ENCODE measurements at places on chromosomes 2 and 18.

GRCh38 chr2:176493909-176494308 lies 224.7 kb downstream of the MTX2 start:
- DNase-seq, result no peak

DNA sequence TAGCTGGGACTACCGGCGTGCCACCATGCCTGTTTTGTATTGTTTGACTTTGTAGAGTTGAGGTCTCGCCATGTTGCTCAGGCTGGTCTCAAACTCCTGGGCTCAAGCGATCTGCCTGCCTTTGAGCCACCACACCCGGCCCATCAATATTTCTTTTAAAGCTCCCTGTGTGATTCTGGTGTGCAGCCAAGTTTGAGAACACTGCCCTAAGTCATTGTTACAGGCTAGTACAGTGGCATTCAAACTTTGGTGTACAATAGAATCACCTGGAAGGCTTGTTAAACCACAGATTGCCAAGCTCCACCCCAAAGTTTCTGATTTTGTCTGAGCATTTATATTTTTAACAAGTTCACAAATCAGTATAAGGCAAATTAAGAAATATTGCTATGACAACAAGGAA lies 99.9 kb downstream of the RBBP8 start:
- DNase-seq, result no peak

DNA sequence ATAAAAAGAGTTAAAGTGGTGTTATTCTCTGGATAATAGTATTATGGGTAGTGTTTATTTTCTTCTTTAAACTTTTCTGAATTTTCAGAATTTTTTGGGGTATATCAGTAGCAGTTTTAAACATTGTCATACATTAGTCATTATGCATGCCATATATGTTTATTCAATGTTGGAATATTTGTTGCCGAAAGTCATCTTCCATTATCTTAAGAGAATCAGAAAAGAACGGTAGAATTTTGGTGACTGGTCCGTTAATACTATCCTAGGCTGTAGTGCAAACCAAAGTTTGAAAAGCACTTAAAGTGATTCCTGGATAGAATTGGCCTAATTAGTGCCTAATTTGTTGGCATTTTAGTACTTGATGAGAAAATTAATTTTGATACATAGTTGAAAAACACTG lies 244.1 kb downstream of the PHLPP1 start:
- no peak for DNase-seq

DNA sequence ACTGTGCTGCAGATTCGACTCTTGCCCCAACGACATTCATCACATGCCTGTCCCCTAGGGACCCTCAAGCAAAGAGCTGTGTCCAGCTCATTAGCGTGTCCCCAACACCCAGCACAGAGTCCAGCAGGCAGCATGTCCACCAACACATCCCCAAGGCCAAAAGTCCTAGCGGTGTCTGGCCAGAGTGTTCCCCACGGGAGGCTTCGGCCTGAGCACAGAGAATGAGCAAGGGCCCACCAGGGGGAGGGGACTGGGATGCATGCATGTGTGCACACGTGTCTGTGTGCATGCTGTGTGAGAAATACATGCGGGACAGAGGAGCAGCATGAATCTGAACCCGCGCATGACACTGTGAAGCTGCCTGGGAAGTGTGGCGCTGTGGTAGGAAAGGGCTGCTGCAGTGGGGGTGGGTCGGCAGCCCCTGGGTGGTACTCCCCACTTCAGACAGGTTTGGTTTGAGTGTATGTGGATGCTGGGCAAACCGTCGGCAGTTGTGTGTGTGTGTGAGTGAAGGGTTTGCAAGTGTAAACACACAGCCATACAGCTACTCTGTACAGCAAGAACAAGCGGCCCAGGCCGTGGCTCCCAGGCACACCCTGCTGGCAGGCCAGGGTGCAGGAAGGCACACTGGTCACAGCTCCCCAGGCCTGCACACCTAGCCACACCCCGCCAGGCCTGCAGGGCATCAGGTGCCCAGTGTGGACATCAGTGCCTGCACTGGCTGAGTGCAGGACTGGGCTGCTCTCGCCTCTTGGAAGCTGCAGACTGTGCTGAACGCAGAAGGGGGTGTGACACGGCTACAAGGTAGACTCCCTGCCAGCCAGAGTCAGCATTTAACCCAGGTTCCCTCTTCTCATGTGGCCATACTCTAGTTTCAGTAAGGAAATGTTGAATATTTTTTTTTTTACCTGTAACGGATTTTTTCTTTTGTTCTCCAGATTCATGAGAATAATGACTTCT lies 19.5 kb upstream of the HES6 start:
- DNase-seq, result no peak
